Putamen (tissue), 1 donor: ENCODE measurements at places on chromosomes 3 and 15.

- no peak for DNase-seq
These were observed 72.1 kb upstream of the ATP2C1 start for GRCh38 chr3:130821806-130822205.

DNA sequence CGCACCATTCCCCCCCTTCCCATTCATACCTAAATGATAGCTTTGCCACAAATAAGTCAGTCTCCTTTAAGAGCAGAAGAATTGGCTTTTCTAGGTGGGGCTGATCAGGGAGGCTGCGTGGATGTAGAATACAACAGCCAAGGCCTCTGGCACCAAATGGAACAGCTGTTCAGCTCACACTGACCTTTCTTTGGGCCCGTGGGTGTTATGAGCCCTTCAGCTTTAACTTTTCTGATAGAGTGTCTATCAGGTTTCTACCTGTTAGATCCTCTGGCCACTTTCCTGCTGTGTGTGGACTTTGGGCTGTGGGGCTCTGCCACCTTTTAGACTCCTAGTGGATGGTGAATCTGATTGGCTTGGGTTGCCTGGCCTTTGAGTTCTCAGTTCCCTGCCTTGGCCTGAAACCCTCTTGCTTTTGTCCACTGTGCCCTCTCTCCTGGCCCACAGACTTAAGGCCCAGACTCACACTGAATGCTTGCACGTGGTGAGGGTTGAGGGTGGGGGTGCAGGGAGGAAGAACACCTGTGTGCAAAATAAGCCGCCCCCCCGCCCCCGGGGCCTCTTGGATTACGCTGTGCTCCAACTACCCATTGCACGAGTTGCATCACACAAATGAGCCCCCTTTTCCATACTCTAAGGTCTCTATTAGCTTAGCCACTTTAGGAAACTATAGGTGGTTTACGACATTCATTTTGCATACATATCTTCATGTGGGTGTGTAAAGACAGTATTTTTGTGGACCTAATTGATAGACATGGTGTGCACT lies 1.3 kb upstream of the RFX7 start:
- no peak for DNase-seq

DNA sequence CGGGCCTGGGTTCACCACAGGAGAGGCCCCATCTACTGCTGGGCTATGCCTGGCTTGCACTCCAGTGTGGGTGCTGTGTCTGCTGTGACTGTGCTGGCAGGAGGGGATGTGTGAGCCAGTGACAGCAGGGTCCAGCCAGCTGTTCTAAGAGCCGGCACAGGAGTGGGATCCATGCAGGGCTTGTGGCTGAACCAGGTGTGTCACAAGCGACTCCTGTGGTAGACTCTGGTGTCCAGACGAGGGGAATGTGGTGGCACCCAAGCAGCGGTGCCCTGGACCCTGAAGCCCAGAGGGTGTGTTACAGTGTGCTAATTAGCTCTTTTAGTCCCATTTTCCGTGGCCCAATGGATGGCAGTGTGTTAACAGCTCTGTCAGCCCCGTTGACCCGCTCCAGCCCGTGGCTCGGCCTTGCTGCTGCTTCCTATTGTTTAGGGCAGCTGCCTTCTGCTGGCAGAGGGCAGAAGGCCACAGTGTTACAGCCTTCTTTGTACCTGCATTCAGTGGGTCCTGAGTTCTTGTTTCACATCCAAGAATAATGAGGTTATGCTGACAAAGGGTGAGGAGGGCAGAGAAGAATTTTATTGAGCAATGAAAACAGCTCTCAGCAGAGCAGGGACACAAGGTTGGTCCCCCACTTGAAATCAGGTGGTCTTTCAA lies 78.5 kb upstream of the RNU6-1 start:
- no peak for DNase-seq

- no peak for DNase-seq
These were observed 39.1 kb downstream of the PRTG start for GRCh38 chr15:55703873-55704301.

GRCh38 chr3:49992326-49992725 lies 52.4 kb downstream of the RBM6 start:
- no peak for DNase-seq

- DNase-seq: no peak
These were observed 170.3 kb upstream of the SOX2 start for GRCh38 chr3:181541414-181541813.
